Fibroblast of lung (primary cell): ENCODE measurements at places on chromosomes 7 and 10. TPM values are rescaled to one million over a fixed set of nuclear protein-coding genes. Genes with fewer than 3 reads are reported as not detected.

GRCh38 chr7:48298779-48299178 lies 127.5 kb downstream of the ABCA13 start:
- peak; percentile 83 for DNase-seq

GRCh38 chr7:30026229-30027064 lies at the start of gene FKBP14:
Gene FKBP14, minus strand, starts transcription at chr7:30026702. Its CDS starts 194 bp downstream, at chr7:30026508.
- peak; percentile 100 for DNase-seq

GRCh38 chr7:106538638-106539037 lies 122.3 kb downstream of the CCDC71L start:
- no peak for DNase-seq

DNA sequence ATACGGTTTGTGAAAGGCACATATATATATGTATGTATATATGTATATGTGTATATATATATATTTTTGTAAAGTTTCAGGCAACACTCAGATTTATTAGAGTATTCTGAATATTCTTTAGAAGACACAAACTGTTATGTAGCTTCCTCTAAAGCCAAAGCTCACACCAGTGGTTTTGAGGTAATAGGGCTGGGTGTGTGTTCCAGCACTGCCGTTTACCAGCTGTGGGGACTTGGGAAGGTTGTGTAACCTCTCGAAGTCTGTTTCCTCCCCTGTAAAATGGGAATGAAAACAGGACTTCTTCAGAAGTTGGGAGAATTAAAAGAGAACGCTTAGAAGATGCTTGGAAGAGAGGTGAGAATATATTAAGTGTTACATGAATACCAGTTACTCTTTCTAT lies 94.8 kb downstream of the PRPF18 start:
- DNase-seq: no peak

- DNase-seq: no peak
Measured at GRCh38 chr10:126959906-126960685, 54.9 kb downstream of the DOCK1 start.

GRCh38 chr7:24540956-24541355 lies 32.3 kb upstream of the PALS2 start:
- DNase-seq: no peak

DNA sequence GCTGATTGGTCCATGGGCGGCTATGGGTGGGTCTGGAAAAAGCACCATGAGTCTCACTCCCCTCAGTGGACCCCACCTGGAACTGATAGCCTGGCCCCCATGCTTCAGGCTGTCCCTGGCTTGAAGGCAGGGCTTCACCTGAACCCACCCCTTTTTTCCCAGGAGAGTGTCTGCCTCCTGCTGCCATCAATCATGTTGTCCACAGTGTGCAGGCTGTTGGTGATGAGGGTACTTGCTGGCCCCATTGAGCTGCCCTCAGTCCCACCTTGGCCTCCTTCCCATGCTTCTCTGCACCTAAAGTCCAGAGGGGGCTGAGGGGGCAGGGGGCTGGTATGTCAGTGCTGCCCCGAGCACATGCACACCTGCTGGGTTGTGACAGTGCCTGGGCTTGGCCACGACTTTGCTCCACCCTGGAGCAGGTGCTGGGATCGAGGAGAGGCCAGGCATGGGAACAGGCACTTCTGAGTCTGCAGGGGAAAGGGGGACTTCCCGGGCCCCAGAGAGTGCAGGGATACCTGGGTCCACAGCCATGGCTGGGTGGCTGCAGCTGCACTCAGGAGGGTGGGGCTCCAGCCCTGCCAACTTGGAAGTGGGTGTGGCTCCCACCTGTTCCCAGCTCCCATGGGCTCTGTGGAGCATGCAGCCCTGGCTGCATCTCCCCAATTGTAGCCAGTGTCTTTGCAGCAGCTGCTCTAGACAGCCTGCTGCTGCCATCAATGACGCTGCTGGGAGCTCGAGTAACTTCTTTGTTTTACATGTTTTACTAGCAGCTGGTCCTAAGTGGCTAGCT lies 56.9 kb downstream of the ADK start:
- no peak for DNase-seq

- no peak for DNase-seq
Measured at GRCh38 chr7:34220506-34221185, 315.3 kb downstream of the BMPER start.

DNA sequence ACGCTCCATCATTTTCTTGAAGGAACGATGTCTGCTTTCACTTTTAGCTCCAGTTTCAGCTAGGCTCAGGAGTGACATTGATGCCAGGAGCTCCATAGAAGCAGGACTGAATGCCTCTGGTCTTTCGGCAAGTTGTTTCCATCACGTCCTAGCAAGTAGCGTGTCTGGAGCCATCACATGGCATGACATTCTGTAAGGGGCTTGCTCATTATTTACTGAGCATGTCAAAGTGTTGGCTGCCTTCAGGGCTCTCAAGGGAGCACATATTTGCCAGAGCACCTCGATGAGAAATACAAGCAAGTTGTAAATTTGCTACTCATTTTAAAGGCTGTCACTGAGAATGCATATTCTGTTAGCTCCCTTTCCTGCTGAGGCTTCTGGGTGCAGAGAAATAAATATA lies 131.0 kb upstream of the ITGB1 start:
- no peak for DNase-seq

DNA sequence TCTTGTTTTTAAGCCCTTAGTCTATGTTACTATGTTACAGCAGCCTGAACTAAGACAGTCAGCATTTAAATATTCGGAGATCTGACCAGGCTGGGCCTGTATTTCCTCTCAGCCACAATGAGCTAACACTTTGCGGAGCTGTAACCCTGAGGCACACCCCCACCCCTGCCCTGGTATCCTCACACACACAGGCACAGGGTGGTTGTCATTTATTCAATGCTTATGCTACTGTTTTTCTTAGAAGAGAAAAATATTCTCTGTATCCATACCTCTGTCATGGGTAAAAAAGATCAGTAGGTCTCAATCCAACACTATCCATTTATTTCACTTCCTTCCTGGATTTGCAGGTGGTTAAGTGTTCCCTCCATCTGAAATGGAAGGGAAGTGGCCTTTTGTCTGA lies 80.3 kb upstream of the TRIL start:
- no peak for DNase-seq

DNA sequence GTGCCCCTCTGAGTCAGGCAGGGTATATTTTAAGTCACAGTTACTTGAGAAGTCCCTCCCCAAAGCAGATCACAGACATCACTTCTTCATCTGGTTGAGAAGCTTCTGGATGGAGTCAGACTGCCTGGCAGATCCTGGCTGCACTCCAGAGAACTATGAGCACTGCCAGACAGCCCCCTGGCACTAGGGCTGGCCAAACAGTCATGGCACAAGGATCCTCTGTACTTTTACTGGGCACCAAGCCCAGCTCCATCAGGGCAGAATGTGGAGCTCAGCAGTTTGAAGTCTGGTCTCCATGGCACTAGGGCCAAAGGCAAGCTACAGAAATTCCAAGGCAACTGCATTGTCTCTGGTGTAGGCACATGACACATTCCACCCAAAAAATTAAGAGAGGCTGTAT lies 162.1 kb downstream of the NRG3 start:
- DNase-seq: no peak

DNA sequence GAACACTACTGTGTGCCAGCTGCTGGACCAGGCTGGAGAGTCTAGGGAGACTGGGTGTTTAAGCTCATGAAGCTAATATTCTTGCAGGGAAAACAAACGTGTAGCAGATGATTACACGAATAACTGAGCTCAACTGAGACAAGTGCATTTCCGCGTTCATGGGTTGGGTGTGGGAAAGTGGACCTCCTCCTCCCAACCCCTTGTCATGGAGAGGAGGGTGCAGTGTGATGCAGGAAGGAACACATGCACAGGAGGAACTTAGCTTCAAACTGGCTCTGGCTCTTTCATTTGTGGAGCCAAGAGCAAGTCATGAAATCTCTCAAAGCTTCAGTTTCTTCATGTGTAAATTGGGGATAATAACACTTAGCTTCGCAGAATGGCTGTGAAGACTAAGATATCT lies 204.3 kb downstream of the ARHGAP12 start:
- no peak for DNase-seq

Gene PAPSS2
- 175 and 286 TPM in 2 replicates for polyA plus RNA-seq

Gene CALHM1
- not detected in 2 replicates for polyA plus RNA-seq
